Left cardiac atrium (tissue), 4 donors: ENCODE measurements at places on chromosomes 12 and 14. TPM values are rescaled to one million over a fixed set of nuclear protein-coding genes. Genes with fewer than 3 reads are reported as not detected.
A peak's percentile ranks its signal among the peaks of the same experiment; 100 is the strongest.

SMOC1 gene
- 14.9 TPM for total RNA-seq

DNA sequence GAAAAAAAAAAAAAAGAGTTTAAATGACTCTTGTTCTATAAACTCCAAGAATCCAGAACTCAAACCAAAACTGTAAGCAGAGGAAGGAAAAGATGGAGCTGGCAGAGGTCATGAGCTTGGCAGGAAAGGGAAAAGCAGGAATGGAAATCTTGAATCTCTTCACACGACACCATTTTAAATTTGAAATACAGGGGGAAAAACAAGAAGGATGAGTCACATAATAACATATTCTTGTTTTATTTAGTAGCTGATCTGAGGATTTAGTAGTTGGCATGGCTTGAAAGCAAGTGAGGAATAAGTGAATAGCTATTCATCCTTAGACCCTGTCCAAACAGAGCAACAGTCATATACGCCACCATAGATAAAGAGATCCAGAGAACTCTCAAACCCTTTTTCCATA, 35.0 kb downstream of the EPS8 start:
- DNase-seq = no peak

MTA1 gene
- total RNA-seq = 99.5 TPM

- DNase-seq = peak; percentile 84
These were observed 9.4 kb downstream of the LHX5 start for GRCh38 chr12:113462117-113462774.

GRCh38 chr14:65446159-65446558, 33.6 kb downstream of the FUT8 start:
- no peak for DNase-seq

GRCh38 chr14:35964697-35965286, 138.7 kb downstream of the BRMS1L start:
- no peak for DNase-seq

DNA sequence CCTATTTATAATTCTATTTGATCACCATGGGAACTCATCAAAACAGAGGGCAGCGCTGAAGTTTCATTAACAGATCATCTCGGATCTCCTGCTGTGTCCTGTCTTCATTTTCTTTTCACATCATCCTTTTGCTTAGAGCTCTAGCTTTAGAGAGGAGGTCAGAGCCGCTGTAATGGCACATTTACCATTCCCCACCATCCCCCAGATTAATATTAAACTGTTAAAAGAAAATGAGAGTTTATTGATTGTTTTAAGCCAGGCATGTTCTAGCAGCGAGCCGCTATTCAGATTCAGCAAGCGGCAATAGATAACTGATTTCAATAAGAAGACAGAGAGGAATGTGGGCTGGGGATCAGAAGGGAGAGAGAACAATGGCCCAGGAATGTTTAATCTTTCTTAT, 308.8 kb downstream of the EGLN3 start:
- no peak for DNase-seq

GRCh38 chr12:29519585-29520182, 22.2 kb upstream of the OVCH1 start:
- peak; percentile 31 for DNase-seq

MANSC1 gene
- 18.5 TPM for total RNA-seq

DNA sequence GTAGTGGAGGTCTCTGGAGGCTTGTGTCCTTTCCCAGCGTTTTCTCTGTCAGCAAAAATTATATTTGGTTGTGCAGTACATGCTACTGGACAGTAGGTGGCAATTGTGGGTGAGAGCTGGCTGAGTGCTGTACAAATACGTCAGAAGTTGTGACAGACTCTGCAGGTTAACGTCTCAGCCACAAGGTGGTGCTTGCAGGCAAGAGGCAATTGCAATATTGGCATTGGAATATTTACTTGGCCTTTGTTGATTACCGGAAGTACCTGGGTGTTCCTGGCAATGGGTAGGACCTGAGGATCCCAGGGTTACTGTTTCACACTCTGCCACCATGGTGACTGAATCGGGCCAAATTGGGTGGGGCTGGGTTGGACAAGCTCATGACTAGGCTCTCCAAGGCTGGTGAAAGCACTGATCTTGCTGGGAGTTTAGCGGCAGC, 333.9 kb upstream of the LMO3 start:
- DNase-seq = no peak

DNA sequence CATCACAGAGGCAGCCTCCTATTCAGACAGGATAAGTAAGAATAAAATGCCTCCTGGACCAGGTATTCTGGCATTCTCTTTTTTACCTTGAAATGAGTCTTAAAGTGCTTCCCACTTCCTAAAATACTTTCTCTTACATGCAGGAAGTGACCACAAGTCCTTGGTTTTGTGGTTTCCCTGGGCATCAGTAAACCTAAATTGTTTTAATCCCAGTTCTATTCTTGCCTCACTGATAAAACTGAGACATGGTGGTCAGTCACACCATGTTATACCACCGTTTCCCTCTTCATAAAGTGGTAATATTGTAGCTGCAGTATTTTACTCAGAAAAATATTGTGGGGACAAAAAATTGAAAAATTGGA, 1.2 kb upstream of the SALL2 start:
- no peak for DNase-seq

KRT4 gene
- total RNA-seq = not detected

DNA sequence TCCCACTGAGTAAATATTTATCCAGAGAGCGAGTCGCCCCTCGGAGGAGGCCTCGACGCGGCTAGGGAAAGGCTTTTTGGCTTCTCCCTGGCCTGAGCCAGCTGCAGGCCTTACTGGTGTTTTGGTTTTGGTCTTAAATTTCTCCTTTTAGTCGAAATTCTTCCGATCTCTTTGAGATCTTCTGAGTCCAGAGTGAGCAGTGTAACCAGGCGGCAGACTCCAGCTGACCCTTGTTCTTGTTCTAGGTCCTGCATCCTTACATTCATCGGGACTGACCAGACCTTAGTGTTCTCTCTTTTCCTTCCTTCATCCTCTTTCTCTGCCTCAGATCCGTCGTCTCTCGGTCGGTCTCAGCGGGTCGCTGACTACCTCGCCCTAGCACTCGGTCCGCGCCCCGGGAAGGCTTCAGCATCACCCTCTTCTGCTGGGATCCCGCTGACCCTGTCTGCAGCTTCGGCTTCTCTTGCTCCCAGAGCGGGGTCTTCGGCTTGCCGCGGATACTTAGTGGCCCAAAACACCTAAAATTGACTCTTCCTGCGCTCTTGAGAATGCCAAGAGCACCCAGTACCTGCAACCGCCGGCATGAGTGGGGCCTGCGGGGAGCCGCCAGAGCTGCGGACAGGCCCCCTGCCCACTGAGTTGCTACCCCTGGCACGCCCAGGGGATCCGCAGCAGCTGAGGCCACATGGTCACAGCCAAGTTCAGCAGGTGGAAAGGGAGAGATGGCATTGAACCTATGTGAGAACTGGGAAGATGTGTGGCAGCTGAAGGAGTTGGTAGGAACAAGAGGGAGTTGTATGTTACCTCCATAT, 2.4 kb upstream of the PAX9 start:
- no peak for DNase-seq

DNA sequence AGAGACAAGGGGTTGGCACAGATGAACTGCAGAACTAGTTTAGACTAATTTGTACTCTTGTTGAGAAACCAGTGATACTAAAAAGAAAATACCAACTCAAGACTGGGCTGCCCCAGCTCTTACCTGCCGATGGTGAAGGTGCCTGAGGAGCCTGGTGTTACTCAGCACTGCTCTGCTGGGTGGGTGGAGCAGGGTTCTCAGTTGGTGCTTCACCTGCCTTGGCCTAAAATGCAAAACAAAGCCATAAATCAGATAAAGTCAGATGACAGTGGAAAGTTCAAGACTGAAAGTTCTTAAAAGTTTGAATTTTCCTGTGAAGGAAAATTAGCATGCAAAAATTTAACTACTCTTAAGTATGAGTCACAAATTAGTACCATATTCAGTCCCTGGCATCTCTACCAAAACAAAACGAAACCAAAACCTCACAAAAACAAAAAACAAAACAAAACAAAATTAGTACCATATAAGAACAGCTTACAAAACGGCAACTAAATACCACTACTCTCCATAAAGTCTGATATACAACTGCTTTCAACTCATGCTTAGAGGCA, 21.9 kb downstream of the YBX3 start:
- DNase-seq = no peak

- no peak for DNase-seq
These were observed 168.0 kb downstream of the DACT1 start for GRCh38 chr14:58805605-58806409.
